Fibroblast of upper back skin (primary cell): ENCODE measurements at places on chromosomes 12 and 14.

GRCh38 chr14:95545515-95546168 lies 10.8 kb downstream of the GLRX5 start:
- peak; percentile 76 for DNase-seq

- no peak for DNase-seq
Observed at GRCh38 chr14:72644758-72645489, 249.0 kb downstream of the DPF3 start.

DNA sequence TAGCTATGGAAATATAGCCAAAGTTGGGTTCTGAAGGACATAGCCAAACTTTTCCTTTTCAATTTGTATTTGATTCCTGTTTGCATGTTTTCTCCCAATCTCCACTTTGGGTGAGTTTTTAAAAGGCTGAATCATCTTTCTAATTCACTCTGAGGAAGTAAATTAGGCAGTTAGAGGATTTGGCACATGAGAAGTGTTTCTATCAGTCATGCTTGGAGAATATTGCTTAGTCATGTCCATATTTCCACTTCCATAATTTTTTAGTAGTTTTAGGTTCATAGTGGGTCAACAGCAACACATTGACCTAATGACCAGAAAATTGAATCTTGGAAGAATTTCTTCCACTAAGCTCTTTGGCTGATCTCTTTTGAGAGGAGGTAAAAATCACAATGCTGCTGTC lies 21.8 kb downstream of the IRAK3 start:
- no peak for DNase-seq

GRCh38 chr14:53022593-53022992 lies 71.7 kb upstream of the FERMT2 start:
- DNase-seq: peak; percentile 50

DNA sequence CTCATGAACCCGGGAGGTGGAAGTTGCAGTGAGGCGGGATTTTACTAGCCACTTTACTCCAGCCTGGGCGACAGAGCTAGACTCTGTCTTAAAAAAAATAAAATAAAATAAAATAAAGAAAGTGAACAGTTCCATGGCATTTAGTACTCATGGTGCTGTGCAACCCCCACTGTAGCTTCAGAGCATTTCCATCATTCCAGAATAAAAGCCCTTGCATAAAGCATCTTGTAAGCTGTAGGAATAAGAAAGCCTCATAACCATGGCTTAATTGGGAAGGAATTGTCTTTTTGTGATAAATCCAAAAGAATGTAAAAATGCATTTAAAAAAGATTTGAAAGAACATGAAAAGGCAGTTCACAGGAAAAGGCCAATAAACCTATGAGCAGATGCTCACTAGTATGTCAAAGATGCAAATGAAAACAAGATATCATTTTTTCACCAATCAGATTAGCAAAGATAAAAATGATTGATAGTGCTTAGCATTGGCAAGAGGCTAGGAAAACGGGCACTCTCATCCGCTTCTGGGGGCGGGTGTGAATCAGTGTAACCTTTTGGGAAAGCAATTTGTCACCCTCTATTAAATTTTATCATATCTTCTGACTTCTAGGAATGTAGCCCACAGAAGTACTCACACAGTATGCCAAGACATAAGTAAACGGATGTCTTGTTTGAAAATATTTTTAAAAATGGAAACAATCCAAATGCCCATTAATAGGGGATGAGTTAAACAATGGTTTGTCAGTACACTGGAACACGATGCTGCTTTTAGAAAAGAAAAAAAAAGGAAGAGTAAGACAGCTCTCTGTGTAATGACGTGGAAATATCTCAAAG lies 46.6 kb downstream of the CFAP251 start:
- peak; percentile 84 for DNase-seq

- no peak for DNase-seq
Observed at GRCh38 chr14:37032863-37033262, 139.5 kb downstream of the SLC25A21 start.

DNA sequence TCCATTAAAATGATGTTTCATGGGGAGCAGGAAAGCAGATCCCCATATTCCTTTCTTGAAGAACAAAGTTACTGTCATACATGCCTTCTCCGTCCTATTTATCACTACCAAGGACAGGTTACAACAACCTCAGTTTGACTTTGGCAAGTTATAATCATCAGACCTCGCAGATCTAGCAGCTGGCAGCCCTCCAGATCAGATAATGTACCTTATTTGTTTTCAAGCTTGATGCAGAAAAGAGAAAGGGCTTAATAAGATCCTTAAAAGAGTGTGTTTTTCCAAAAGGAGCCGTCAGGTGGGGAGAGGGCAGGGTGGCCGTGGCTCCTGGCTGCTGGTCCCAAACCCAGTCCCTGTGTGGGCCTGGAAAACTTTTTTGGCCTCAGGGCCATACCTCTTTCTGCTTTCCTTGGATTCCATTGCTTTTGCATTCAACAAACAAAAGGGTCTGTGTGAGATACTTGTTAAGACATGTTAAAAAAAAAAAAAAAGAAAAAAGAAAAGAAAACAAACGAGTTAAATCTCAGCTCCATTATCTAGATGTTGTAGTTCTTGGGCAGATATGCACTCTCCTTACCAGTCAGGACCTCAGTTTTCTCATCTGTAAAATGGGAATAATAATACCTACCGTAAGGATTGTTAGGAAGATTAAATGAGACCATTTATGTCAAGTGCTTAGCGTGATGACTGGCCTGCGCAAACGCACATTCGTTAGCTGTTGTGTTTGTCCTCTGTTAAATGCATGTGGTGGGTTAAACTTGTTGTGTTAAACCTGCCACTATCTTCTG lies 64.6 kb downstream of the B4GALNT3 start:
- no peak for DNase-seq

DNA sequence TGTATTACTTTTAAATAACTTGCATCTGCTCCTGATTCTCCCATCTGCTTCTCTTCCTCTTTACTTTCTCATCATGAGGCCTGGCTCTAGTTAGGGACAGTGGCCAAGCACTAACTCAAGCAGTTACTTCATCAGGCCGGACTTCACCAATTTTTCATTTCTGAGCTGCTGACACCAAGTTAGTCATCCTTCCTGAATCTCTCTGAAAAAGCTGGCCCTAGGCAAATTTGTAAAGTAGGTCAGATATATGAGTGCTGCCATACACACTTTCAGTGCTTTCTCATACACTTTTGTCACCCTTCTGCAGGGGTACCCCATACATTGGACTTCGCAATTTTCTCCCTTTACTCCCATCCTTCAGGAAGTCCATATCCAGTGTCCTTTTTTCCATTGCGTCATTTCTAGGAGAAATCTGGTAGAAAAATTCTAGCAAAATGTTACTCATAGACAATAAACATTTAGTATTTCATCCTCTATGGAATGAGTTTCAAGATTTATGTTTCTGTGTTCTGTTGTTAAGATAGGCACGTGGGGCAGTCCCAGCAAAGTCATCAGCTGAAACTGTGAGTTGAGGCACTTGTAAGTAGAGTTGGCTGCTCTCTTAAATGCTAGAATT lies 276.8 kb upstream of the TMPO start:
- DNase-seq: peak; percentile 92

DNA sequence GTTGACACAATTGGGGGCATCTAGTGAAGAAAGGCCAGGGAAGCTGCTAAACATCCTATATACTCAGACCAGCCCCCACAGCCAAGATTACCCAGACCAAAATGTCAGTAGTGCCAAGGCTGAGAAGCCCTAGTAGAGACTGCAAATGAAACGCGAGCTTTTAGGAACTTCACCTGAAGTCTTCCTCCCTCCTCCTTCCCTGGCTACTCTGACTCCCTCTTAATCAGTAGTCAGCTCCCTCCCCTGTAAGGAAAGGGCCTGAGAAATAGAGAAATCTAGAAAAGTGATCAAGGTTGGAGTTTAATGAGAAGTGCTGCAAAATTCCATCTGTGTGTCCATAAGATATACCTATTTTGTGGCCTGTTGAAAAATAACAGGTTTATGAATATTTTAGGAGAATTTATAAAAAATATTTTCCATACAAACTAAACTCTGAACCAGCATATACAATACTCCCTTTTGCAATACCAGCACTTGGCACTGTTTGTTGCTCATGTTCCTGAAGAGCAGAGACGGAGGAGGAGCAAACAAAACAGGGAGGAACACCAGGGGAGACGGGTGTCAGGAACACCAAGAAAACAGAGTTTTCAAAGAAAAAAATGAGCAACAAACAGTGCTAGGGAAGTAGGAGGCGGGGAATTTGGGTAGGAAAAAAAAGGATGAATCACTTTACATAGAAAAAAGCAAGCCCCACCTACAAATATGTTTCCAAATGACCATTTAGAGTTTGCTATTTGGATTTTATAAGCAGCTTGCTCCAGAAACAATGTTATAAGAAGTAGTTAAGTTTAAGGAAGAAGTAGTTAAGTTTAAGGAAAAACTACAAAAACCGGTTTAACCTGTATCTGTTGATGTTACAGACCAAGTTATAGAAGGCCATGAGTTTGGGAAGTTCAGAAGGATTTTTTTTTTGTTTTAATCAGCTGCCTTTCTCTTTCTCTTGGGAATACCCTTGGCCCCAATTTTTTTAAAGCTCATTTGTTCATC lies 282.1 kb upstream of the GRIP1 start:
- DNase-seq: no peak

- no peak for DNase-seq
Observed at GRCh38 chr14:58129208-58129607, 22.8 kb downstream of the ARMH4 start.

GRCh38 chr12:51349026-51349425 lies 2.5 kb upstream of the CELA1 start:
- peak; percentile 26 for DNase-seq

DNA sequence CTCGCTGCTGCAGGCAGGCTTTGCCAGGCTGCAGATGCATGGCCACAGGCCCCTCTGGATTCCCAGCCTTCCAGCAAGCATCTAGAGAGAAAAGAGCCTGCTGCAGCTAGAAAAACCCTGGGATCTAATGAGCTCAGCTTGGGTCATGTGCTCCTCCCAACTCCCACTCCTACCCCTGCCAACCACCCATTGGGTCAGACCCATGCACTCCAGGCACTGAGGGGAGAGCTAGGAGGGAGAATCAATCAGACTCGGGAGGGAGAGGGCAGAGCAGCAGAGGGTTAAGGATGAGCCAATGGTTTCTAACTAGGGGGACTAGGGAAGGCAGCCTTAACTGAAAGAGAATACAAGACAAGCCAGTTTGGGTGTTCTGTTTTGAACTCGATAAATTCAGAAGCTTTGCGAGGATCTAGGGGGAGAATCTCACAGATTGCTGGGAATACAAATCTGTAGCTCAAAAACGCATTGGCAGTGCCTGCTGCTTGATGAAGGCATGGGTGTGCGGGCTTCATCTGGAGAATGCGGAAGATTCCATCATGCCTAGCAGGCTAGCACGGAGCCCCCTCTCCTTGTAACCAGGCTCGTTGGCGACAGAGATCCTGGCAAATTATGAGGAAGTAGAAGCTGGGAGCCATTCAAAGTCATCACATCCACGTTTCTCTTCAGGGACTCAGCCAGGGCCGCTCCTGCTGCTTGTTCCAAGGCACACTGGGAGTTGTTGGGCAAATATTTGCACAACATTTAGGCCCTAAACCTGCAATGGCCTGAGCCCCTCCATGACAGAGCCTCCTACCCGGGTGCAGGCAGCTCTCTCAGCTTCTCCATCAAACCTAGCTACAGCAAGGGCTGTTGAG lies 56.4 kb downstream of the VCPKMT start:
- DNase-seq: no peak

DNA sequence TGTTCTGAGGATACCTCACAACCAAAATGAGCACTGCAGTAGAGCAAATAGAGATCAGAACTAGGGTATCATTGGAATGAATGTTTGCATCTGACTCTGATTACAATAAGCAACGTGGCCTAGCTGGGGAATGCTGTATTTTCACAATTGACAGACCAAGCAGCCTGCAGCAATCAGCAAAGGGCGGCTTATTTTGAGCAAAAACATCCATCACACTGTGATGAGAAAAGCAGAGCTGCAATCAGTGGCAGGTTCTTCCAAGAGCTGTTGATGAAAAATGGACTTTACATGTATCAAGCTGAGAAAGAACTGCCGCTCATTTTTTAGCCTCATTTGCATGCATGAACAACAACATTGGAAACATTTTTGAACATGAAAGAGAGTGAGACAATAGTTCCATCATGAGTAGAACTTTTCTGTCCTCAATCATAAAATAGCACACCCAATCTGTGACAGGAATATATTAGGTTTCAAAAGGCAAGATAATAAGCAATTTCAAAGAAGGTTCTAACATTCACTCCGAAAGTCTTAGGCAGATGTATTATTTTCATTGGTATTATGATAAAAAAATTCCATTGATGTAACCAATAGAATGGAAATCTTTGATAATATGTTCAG lies 249.7 kb upstream of the FBXO33 start:
- DNase-seq: no peak

- peak; percentile 95 for DNase-seq
Observed at GRCh38 chr12:47095446-47096236, 15.9 kb upstream of the AMIGO2 start.

GRCh38 chr14:68377459-68377858 lies 415.4 kb downstream of the ZFP36L1 start:
- DNase-seq: no peak
